ENCODE measurements at places on chromosomes 5 and 9.

DNA sequence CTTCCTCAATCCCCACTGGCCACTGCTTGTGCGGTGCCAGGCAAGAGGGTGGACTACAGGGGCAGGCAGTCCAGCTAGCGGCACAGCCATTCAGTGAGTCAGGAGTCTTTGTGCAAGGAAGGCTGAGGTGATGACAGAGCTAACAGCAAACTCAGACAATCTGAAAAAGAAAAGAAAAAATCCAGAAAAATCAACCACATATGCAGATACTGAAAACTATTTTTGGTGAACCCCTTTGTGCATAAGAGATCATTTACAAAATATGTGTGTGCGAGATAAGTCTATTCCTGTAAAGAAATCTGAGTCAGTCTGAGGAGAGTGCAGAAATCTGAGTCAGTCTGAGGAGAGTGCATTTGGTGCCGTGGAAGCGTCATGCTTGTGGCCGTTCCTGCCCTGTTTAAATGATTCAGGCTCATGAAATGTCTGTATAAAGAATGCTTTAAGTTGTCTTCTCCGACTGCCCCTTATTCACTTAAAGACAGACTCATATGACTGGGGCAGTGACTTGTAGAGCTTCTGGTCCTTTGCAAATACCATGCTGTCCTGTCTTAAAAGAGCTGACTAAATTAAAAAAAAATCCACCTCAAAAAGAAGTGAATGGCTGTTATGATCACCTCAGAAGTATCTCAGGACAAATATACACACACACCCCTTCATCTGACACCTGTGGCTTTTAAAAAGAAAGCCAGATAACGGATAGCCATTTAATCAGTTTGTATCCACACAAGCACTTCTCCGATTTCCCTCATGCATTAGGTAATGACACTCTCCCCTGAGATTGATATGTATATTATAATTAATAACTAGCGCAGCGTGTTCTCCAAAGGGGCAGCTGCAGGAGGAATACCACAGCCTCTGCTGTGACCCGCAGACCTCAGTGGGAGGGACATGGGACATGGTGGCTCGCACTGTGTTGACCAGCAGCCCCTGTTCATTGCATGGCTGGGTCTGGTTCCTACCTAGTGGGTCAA, 47.3 kb downstream of the TRIO start:
- DNase-seq: no peak

DNA sequence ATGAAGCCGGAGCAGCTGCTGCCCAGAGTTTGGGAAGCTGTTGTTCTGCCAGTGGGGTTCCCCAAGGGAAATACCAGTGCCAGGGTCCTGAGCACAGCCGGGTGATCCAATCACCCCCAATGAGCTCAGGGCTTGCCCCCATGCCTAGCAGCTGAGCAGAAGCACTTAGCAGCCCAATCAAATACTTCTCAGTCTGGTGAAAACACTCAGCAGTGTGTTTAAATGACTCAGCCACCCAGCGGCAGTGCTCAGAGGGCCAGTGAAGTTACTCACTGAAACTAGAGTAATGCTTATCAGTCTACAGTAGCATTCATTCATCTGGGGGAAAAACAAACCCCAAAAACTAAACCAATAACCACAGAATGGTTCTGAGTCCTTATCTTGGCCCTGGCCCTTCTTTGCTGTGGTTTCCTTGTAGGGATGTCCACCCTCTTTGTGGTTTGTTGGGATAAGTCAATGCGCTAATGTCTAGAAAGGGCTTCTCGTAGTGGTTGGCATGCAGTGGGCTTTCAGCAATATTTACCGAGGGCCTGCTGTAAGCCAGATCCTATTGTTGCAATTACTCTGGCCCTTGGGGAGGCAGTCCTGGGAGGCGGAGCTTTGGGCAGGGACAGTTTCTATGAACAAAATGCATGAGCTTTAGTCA, 43.1 kb downstream of the LHX2 start:
- no peak for DNase-seq

DNA sequence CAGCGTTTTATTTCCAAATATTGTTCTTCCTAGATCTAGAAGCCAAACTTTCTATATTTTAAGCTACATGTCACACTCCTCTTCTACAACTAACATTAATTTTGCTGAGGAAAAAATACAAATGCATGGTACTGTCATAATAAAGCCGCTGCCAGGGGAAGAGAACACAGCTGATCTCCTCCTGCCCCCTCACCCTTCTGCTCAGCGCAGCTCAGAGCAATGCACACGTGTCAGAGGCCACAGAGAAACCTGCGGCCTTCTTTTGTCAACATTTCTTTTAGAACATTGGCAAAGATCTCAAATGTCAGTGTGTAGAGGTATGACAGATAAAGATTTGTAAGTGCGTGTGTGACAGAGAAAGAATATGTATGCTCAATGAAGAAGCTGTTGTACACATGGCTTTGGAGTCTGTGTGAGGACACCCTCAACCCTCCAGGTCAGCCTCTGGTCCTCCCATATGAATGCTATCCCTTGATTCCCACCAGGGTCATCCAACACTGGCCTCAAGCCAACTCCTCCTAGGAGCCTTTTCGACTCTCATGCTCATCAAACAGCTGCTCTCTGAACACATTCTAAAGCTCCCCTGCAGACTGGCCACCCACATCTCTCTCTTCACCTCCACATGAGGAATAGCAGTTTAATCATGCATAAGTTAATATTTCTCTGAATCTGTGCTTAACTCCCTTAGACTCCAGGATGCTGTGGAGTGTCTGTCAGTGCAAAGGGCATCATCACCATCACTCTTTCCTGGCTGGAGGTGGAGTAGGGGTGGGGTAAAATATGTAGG, 40.9 kb downstream of the TAS2R1 start:
- no peak for DNase-seq

- DNase-seq: no peak
Measured at GRCh38 chr5:99068944-99069650, 140.3 kb upstream of the CHD1 start.

DNA sequence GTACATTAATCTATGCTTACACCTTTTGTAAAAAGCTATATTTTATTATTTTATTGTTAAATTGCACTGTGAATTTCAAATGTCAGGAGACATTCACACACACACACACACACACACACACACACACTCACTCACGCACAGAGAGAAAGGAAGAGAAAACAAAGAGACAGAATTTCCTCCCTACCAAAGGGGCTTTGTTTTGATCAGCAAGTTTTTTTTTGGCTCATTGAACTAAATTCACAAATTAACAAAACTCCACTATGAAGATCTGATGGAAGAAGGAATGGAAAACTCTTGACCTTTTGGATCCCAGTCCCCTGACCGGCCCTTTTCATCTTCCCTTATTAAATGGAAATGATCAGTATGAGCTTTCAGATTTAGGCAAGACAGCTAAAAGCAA, 161.2 kb downstream of the PDE4D start:
- peak; percentile 51 for DNase-seq

DNA sequence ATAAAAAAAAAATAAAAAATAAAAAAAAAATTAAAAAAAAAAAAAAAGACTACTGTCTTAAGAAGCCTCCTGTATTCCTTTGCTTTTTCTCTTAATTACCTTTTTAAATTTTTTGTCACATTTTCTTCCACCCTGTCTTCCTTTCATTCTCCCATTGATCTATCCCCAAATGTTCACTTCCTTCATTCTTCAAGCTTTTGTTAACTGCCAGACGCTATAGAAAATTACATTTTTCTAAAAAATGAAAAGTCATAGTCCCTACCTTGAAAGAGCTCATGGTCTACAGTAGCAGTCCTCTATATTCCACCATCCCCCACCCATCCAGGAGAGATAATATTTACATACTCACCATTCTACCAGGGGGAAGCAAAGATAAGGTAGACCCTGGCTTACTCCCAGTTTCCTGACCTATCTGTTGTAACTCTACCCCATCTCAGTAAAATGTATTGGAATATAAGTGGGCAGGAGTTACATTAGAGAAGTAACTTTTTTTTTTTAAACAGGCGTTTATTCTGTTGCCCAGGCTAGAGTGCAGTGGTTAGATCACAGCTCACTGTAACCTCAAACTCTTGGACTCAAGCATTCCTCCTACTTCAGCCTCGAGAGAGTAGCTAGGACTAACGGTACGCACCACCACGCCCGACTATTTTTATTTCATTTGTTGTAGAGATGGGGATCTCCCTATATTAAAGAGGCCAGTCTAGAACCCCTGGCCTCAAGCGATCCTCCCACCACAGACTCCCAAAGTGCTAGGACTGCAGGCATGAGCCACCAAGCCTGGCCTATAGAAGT, 3.8 kb upstream of the PRKAA1 start:
- DNase-seq: no peak

DNA sequence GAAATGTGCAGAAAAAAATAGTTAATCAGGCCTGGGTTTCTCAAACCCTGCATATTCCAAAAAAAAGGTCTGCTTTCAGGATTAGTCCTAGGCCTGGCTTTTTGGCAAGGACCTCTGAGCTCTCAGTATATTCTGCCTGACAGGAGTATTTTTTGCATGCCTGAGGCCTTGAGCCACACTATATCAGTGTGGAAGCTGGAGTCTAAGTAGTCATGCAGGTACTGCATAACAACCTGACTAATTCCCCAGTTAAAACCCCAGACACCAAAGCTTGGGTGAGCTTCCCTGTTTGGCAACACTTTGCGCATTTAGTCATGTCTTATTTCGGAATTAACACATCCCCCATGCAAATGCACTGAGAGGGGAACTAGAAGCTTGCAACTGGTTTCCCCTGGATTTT, 359.5 kb downstream of the CETN3 start:
- peak; percentile 15 for DNase-seq

GRCh38 chr9:125896404-125896803, 149.2 kb downstream of the PBX3 start:
- DNase-seq: no peak

DNA sequence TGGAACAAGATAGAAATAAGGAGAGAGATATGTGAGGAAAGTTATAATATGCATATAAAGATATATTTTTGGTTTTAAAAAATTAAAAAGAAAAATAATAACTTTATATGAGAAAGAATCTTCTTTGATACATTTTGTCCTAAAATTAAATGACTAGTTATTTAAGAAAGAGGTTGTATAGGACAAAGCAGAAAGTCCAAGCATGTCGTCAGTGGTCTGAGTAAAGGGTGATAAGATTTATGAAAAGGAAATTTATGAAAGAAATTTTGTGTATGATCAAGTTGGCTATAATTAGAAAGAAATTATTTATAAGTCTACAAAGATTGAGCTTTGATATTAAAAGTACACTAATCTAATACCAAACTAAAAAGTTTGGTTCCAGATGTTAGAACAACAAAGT, 32.0 kb downstream of the GTF3C4 start:
- DNase-seq: no peak

GRCh38 chr9:93343663-93344062, 107.8 kb upstream of the FAM120A start:
- DNase-seq: no peak

All from pons (tissue), 1 donor.